SK-N-SH (cell line): ENCODE measurements at places on chromosomes 1 and 21.
A peak's percentile ranks its signal among the peaks of the same experiment; 100 is the strongest.

DNA sequence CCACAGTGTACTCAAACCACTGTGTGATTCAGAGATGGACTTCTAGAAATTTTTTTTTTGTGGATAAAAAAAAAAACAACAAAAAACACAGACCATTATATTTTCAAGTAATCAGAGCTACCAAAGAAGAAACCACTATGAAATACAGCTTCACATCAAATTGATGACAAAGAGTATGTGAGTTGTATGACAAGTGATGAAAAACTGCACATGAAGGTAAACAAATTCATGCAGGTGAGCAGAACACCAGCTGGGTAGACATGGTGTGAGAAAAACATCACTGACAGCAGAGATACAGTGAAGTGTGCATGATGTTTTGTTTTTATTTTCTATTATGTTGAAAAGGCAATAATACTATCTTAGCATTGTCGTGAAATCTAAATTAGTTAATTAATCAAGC lies 8.0 kb upstream of the PTPRC start:
- DNase-seq, result no peak

GRCh38 chr1:3402258-3403010 lies 52.0 kb upstream of the ARHGEF16 start:
- no peak for DNase-seq

GRCh38 chr1:201184307-201185122 lies 6.1 kb upstream of the IGFN1 start:
- peak; percentile 77 for DNase-seq

- peak; percentile 75 for DNase-seq
These were observed 583 bp downstream of the MEF2D start for GRCh38 chr1:156499842-156500542.

- DNase-seq, result no peak
These were observed 45.3 kb downstream of the TTC39A start for GRCh38 chr1:51285055-51285454.

DNA sequence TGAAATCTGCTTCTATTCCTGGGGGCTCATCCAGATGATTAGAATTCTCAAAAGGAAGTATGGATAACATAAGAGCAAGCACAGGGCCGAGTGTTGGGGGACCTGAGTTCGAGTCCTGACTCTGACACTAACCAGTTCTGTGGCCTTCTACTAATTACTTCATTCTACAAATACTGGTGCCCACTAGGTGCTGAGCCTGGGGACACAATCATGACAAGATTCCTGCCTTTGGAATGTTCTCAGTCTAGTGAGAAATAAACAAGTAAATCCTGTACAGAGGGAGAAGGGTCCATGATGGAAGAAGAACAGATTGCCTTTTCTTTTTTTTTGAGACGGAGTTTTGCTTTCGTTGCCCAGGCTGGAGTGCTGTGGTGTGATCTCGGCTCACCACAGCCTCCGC lies 2.2 kb upstream of the NUAK2 start:
- DNase-seq, result no peak

DNA sequence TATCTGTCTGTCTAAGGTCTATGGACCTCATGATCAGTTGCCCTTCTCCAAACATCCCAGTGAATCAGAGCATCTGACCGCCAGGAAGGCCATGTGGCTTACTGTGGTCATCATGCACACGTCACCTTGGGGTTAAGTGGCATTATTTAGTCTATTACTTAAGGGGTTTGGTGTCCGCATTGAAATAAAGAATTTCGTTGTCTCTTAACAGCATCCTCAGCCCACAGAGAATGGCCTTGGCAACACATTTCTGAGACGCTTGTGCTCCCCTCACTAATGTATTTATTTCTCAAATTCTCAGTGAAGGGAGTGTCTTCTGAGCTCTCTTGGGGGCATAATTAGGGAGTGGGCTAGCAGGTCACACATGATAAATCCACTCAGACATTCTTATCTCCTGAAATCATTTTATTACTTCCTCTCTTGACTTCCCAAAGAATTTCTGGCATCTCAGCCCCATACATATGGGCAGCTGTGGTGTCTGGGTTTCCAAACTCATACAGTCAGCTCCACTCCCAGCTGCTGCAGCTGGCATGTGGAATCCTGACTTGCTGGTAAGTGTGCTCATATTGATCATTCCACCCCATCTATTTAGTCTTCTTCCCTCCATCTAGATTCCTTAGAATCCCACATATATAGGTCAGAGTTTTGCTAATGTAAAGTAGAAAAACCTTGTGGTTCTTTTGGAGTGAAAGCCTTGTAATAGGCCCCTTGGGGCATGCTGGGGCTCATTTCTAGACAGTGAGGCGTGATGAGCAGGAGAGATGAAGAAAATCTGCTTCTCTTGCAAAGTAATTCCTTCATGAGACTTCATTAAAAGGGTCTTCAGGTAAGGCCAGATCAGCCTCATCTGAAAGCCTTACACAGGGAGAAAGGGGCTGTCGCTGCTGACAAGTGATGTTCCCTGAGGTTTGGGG lies 110.5 kb downstream of the HHAT start:
- DNase-seq, result no peak

DNA sequence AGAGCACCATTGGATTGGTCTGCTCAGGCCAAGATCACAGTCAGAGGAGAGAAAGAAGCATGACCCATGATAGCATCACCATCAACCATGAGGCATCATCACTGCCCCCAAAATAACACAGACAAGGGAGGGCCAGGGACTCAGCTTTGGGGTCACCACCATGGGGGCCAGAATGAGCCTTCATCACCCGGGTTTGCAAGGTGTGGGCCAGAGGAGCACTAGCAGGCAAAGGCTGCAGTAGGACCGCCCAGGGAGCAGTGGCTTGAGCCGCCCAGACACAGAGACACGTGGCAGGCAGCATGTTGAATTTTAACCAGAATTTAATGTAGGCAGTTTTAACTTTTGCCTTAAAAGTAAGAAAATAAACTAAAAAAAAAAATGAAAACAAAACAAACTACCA lies 53.7 kb upstream of the TMPRSS2 start:
- DNase-seq, result no peak

- no peak for DNase-seq
These were observed 54.2 kb upstream of the RGS7 start for GRCh38 chr1:241411056-241411775.

GRCh38 chr21:35357041-35357780 lies 308.1 kb upstream of the RUNX1 start:
- DNase-seq, result no peak

- peak; percentile 86 for DNase-seq
These were observed 5.4 kb downstream of the PLA2G2E start for GRCh38 chr1:19918057-19918456.

GRCh38 chr1:156418416-156419070 lies 49.5 kb downstream of the RHBG start:
- no peak for DNase-seq

DNA sequence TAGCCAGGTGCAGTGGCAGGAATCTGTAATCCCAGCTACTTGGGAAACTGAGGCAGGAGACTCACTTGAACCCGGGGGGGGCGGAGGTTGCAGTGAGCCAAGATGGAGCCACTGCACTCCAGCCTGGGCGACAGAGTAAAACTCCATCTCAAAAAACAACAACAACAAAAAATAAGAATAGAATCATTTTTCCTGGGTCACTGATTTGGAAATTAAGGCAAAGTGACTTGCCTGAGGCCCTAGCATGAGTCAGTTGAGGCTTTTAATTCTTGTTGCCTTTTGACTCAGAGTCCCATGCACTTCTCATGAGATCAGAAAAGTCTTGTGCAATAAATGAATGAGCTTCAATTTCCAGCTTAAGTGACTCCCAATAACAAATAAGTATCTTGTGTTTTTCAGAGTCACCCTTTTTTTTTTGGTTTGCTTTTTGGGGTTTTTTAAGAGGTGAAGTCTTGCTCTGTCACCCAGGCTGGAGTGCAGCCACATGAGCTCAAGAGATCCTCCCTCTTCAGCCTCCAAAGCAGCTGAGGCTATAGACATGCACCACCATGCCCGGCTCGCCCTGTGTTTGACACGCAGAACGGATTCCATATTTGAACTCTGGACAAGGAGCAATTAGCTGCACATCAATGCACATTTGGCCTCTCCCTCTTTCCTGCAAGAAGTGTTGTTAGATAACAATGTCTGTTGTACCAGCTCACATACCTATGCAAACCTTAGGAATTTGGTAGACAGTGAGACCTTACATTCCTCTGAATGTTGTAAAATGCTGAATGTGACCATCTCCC lies 3.4 kb upstream of the PLEKHM2 start:
- no peak for DNase-seq

DNA sequence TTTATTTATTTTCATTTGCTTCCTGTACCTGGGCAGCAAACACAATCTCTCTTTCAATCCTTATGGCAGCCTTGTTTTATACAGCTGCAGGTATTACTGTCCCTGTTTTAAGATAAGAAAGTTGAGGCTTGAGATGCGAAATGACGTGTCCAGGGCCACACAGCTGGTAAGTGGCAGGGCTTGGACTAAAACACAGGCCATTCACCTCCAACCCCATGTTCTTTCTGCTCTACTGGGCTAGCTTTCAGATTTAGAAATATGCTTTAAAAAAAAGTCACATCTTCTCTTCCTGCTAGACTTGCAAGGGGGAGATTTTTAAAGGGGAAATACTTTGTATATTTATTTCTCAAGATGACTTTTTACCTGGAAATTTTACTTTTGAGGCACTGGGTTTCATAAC lies 62.8 kb downstream of the CNST start:
- no peak for DNase-seq

- DNase-seq, result no peak
These were observed 4.0 kb downstream of the ADARB1 start for GRCh38 chr21:45078371-45078770.

DNA sequence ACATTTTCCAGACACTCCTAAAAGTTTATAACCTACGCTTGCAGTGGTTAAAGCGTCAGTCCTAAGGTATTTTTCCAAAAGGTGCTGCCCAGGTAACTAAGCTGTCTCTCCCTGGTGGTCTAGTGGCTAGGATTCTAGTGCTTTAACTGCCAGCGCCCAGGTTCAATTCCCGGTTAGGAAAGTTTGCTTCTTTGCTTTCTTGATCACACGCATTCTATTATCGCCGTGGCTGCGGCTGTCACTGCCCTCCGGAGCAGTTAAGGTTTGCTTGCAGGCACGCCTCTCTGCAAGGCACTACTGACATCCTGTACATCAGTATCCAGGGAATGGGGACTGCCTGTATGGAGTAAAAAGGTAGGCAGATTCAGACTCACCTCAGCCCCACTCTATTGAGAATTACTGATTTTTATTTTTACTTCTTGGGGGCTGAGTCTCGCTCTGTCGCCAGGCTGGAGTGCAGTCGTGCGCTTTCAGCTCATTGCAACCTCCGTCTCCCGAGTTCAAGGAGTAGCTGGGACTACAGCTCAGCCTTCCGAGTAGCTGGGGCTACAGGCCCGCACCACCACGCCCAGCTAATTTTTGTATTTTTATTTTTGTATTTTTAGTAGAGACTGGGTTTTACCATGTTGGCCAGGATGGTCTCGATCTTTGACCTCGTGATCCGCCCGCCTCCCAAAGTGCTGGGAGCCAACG lies 53.2 kb upstream of the CFAP126 start:
- DNase-seq, result no peak

DNA sequence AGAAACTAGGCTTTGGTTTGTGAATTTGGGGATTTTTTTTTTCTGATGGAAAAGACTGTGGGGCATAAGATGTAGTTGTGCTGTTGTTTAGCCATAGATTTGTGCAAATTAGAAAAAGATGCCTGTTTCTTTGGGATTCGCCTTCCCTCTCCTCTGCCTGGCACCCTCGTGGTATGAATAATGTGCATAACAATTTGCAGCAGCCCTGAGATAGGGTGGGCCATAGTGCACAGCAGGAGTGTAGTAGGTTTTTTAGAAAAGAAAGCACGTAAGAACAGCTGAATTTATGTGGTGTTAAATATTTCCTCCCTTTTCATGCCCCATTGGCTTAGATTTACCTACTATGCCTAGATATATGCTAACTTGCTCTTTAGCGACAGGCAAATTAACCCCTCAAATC lies 158.9 kb downstream of the PTGER3 start:
- no peak for DNase-seq

DNA sequence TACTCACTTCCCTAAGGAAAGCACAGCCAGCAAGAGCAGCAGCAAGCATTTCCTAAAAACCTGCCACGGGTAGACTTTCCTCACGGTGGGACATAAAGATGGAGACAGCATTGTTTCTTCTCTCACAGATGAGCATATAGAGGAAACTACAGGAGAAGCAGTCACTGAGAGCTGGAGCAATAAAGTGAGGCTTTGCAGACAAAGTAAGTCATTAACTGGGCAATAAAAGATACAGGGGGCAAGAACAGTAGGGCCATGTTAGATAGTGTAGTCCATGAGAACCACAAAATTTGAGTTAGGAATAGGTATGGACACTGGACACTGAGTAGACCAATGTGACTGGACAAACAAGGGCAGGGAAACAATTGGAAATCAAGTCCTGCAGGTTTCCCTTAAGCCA lies 240.1 kb upstream of the NFIA start:
- DNase-seq, result no peak

GRCh38 chr1:100941098-100941527 lies 45.2 kb downstream of the SLC30A7 start:
- no peak for DNase-seq

DNA sequence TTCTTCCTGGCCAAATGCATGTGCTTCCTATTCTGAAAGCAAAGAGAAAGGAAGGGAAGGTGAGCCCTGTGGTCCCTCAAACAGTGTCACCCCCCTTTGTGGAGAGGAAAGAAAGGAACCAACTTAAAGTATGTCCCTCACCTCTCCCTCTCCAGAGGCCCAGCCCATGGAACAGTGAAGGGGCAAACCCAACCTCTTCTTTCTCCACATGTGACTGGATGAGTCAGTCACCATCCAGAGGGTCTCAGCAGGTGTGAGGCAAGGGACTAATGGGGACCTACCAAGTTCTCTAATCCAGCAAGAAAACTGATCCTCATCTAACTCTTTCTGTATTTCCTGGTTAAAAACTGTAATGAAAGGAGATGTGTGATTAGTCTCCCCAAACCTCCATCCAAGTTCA lies 145.7 kb downstream of the EDEM3 start:
- DNase-seq, result no peak

DNA sequence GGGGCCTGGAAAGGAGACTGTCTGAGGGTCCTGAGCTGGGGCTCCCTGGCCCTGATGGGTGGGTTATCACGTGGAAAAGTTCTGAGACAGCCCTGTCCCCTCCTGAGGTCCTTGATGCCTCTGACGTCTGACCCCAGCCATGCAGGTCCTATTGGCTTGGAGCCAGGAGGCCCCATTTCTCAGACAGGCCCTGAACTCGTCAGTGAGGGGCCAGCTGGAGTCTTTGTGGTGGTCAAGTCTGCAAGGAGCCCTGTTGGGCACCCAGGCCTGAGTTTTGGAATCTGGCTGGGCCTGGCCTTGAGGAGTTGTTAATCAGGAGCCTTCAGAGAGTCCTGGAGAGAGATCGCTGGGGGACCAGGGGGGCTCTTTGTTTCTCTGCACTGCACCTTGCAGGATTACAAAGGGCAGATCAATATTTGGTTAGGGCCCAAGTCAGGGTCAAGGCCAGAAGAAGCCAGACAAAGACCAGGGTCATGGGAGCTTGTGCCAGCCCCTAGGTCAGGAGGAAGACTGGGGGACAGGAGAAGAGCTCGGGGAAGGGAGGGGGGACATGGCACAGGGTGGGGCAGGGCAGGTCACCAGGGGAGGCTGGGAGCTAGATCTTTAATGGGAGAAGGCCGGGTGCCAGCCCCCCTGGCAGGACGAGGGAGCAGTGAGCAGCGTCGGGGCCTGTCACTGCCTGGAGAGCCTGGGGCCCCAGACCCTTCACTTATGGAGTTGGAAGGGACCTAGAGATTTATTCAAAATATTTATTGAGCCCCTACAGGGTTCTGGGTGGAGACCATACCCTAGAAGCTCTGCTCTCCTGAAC lies 83.2 kb downstream of the PTPRU start:
- no peak for DNase-seq

GRCh38 chr1:38658883-38659282 lies 200.7 kb downstream of the RRAGC start:
- DNase-seq, result no peak

- DNase-seq, result no peak
These were observed 30.9 kb upstream of the NTMT2 start for GRCh38 chr1:170114906-170115305.

GRCh38 chr1:181090641-181091126 lies 2.2 kb downstream of the IER5 start:
- DNase-seq, result no peak
